GM12891 (cell line): ENCODE measurements at places on chromosomes 6 and 20.

GRCh38 chr6:105431226-105431625, 28.3 kb upstream of the PREP start:
- no peak for DNase-seq

DNA sequence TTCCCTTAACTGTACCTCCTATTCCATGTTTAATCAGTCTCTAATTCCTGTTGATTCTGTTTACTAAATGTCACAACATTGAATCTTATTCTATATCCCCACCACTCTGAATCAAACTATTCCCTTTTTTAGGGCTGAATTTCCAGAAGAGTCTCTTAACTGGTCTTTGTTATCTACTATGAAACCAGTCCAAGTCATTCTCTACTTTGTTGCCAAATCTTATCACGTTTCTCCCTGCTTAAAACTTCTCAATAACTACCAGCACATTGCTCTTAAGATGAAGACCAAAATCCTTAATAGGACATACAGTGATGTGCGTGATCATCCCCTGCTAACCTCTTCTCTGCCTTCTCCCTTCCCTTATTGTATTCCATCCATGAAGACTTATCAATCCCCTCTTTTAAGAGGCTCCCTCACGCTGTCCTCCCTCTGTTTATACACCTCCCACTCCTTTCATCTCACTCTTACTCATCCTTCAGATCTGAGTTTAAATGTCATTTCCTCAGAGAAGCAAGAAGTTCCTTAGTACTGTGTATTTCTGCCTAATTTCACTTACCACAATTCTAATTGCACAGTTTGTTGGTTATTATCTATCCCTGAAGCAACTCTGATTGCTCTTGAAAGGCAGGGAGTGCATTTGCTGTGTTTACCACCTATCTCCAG, 143.0 kb upstream of the AHI1 start:
- no peak for DNase-seq

DNA sequence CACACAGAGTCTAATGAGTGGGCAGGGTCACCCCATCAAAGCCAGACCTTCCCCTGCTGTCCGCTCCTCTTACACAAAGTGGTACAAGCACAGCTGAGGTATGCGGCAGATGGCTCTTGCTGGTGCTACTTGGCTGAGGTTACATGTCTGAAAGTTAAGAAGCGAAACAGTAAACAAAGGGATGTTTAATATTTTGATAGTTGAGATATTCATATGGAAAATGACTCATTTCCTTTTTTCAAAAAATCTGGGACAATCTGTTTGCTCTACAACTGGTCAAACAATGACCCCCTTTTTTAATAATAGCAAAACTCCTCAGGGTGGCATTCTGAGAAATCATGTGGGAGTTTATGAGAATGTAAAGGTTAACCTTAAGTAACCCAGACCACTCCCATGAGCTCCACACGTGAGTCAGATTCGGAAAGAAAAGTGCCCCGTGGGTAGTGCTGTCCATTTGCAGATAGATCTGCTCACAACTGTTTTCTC, 245.3 kb downstream of the TBXT start:
- DNase-seq: no peak

DNA sequence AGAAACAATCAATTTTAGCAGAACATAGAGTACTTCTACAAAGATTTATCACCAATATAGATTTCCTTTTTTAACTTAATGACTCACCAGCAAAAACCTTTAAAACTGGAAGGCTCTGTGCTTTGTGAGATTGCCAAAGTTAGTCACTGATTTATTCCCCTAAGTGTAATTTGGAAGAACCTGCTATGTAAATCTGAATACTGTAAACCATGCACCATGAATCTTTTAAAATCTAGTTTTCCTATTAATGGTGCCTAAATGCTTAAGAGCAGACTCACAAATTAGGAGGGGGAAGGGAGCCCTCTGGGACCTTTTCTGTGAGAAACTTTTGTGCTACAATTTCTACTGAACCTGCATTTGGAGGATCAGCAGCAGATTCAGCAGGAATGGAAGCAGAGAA, 57.8 kb upstream of the PNRC1 start:
- DNase-seq: no peak

DNA sequence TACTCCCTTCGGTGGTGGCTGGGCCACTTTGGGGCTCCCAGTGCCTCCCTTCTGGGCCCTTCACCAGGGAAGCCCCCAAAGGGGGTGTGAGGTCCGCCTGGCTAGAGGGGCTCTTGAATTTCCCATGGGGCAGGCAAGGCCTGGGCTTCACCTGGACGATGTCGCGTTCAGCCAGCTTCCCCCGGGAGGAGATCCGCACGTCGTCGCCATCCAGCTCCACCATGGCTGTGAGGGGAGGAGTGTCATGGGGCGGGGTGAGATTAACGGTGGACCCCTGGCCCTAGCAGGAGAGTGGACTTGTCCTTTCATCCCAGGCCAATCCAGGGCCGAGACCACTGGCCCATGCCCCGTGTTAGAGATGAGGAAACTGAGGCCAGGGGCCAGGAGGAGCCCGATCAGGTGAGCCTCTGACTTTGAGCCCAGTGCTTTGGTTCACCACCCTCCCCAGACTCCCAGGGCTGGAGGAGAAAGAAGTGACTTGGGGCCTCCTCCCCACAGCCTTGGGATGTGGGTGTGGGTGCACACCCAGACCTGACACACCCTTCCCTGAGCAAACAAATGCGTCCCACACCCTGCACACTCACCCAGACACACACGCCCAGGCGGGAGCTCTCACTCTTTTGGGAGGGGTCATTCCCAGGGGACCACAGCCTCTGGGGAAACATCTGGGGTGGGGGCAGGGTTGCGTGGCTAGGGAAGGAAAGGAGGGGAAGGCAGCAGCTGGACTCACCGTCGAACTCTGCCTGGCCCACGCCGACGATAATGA, 46.1 kb downstream of the RAB44 start:
- DNase-seq: no peak

DNA sequence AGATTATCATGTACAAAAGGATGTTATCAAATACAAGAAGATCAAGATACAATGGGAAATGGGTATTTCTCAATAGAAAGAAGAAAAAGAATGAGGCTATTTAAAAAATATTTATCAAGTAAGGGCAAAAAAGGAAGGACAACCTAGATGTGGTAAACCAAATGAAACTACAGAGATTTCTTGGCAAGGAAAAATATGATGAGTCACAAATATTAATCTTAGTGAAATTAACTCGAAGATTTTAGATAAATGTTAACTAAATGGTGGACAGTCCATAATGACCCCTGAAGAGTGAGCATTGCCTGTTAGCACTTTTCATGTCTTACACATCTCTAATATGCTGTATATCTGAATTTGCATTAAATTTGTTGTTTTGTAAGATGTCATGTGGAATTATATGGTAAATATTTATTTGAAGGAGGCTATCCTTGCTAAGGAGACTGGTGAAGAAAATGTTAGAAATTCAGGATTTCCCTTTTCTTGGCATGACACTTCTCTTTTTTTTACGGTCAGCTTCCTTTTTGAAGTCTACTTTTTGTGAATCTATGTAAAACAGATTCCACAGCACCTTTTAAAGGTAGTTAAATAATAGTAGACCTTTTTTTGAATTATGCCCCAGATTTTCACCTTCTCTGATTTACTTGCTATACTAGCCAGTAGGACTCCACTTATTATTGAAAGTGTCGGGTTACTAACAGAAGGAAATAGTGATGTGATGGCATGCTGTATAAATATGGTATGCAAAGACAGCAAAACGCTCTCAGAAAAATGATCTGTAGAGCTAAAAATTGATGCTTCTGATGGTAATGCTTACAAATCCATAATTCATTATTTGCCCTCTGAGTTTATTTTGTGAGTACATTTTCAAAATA, 120.5 kb downstream of the HIVEP1 start:
- no peak for DNase-seq

- DNase-seq: no peak
These were observed 19.9 kb downstream of the PREP start for GRCh38 chr6:105382958-105383357.

DNA sequence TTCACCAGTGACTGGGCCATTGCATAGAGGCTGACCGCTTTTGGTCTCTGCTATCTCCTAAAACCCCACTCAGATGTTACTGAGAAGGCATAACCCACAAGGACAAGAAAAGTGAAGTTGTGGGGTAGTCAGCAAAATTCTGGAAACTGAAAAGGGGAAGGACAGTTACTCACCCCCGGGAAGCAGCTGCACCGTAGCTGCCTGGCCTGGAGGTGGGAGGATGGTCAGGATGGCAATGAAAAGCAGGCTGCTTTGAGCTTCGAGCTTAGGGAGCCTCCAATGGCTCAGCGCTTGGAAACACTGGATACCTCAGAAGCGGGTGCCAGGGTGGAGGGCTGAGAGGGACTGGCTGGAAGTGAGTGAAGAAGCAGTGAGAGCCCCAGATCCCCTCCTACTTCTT, 56.0 kb downstream of the KCNK5 start:
- DNase-seq: no peak

DNA sequence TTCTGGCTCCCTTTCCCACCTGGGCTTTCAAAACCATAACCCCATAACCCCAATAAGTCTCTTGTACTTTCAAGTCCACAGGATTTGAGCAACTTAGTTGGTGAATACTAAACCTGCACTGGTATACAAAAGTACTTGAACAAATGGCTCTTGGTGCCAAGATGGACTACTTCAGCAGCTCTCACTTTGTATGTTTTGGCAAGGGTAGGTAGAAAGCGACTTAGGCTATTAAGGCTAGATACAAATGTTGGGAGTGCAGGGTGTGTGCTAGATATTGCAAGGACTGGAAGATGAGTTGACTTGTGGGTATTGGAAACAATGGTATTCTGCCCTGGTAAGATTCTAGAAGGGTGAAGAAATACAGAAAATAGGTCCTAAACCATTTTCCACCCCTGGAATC, 182.6 kb upstream of the MOCS1 start:
- no peak for DNase-seq

GRCh38 chr6:24646771-24647170, 780 bp upstream of the KIAA0319 start:
- DNase-seq: no peak
